ENCODE measurements at places on chromosomes 6 and 20.

DNA sequence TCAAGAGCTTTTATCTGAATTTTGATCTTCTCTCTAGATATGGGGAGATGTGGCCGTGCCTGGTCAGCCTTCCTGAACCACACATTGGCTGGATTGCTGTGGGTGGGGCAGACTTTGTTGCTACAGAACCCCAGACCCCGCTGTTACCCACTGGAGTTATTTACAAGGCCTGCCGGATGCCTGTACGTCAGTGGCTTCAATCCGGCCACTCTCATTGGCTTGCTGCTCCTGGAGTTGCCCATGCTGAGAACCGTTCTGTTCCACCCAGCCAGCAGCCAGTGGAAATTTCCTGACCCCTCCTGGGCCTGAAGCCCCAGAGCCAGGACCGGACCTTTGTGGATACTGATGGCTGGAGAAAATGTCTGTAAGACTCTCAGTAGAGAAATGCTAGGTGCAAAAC is 101.9 kb downstream of the TFAP2C start:
- no peak for DNase-seq

DNA sequence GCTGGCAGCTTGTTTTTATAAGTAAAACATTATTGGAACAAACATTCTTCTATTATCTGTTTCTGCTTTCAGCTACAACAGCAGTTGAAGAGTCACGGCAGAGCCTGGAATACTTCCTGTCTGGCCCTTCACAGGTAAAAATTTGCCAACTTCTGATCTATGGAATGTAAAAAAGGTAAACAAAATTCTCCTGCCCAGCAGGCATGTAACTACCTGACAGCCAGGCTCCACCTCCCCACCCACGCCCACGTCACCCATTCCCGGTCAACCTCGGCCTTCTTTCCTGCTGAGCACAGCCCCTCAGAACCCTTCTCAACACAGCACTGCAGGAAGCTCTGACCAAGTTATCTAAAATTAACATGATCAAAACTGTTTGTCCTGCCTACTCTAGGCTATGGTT is 166.0 kb downstream of the DLL1 start:
- DNase-seq, result no peak

DNA sequence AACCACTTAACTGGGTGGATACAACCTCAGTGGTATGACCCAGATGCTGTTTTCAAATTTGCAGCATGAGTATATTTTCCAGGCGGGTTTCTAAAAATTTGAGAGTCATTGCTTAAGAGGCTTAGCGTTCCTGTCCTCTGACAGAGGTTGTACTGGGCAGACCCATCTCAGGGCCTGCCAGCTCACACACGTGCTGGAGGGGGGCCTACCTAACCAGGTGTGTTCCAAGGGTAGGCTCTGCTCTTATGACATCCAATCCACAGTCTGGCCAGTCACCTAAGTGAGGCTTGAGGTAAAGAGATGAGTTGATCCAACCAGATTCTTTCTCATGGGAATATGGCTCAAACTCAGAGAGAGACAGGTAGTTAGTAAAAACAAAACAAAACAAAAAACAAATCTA is 1.3 kb downstream of the LYRM4 start:
- no peak for DNase-seq

DNA sequence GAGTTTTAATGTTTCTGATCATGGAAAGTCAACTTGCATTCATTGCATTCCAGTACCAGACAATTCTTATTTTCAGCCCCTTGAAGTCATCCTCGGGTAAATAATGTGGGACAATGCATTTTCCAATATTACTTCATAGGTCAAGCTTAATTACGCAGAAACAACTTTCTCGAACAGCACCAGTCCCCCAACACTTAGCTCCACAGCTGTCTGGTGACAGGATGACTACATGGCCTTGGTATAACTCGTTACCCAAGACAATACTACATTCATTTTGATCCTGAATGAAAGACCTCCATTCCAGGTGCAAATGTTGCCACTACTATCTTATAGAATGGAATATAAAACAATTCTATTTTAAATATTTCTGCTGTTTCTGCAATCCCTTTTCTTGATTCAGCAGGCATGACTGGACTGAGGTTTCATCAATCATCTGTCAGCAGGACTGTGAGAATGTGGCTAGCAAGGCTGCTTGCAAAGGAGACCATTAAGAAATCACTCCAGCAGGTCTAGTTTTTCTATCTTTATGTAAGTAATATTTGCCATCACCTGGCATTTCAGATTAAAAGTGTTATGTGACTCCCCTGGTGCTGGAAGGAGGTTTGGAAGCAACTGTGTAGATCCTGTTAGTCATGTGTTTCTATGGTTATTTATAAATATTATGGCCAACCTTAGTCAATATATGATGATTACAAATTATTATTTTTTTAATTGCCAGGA is 147.9 kb downstream of the HAO1 start:
- DNase-seq, result no peak

GRCh38 chr6:150008588-150008987 is 16.7 kb downstream of the RAET1L start:
- no peak for DNase-seq
